ENCODE measurements at places on chromosomes 16 and 17. TPM values are rescaled to one million over a fixed set of nuclear protein-coding genes. Genes with fewer than 3 reads are reported as not detected.

TGFB1I1 gene
- total RNA-seq, result 45.4 TPM

CYGB gene
- total RNA-seq, result 2.7 TPM

KRT14 gene
- 6,767 TPM for total RNA-seq

CTRB1 gene
- total RNA-seq, result not detected

CSH2 gene
- not detected for total RNA-seq

C17orf50 gene
- total RNA-seq, result not detected

HSD17B1 gene
- total RNA-seq, result 19.3 TPM

MYO1D gene
- 57.5 TPM for total RNA-seq

UMOD gene
- total RNA-seq, result not detected

HOXB4 gene
- 0.17 TPM for total RNA-seq

ASIC2 gene
- not detected for total RNA-seq

UTS2R gene
- not detected for total RNA-seq

FOXJ1 gene
- total RNA-seq, result not detected

CA7 gene
- not detected for total RNA-seq

KRT9 gene
- total RNA-seq, result 0.17 TPM

GP2 gene
- not detected for total RNA-seq

PRAC1 gene
- total RNA-seq, result not detected

Data from mammary epithelial cell (primary cell).